ENCODE measurements at places on chromosomes 5 and 9.
A peak's percentile ranks its signal among the peaks of the same experiment; 100 is the strongest.

GRCh38 chr9:131721076-131721475 is 18.8 kb downstream of the RAPGEF1 start:
- no peak for DNase-seq

DNA sequence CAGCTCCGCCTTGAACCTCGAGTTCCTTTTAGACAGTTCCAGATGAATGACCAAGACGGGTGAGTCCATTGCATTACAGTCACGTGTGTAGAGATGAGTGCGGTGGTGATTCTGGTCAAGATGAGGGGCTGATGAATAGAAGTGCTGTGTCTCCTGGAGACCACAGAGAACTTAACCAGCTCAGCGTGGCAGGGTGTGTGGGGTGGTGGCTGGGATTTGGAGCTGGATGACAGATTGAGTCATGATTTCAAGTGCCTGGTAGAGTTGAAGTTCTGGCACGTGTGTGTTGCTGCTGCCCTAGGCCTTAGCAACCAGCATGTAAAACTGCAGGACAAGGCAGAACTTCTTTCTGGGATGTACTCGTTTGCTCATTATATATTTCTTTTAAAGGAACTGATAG is 53.3 kb downstream of the PRRC2B start:
- DNase-seq = no peak

DNA sequence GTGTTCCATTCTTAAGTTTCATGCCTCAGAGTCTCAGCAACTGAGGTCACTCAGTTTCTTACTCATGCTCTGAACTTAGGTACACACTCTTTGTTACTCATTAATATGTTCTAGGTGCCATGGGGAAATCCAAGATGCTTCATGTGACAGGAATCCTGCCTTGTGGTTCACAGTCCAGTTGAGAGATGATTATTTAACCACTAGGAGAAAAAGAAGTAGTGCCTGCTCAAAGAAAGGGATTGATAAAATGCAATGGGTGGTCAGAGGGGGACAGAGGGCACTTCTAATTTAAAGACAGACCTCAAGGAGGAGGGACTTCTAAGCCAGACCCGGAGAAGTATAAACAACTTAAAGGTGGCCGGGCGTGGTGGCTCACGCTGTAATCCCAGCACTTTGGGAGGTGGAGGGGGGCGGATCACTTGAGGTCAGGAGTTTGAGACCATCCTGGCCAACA is 69.0 kb downstream of the UGCG start:
- peak; percentile 51 for DNase-seq

GRCh38 chr5:117107859-117108258 is 533.2 kb upstream of the SEMA6A start:
- DNase-seq = no peak

- no peak for DNase-seq
Observed at GRCh38 chr5:73917433-73917832, 291.4 kb downstream of the ARHGEF28 start.

DNA sequence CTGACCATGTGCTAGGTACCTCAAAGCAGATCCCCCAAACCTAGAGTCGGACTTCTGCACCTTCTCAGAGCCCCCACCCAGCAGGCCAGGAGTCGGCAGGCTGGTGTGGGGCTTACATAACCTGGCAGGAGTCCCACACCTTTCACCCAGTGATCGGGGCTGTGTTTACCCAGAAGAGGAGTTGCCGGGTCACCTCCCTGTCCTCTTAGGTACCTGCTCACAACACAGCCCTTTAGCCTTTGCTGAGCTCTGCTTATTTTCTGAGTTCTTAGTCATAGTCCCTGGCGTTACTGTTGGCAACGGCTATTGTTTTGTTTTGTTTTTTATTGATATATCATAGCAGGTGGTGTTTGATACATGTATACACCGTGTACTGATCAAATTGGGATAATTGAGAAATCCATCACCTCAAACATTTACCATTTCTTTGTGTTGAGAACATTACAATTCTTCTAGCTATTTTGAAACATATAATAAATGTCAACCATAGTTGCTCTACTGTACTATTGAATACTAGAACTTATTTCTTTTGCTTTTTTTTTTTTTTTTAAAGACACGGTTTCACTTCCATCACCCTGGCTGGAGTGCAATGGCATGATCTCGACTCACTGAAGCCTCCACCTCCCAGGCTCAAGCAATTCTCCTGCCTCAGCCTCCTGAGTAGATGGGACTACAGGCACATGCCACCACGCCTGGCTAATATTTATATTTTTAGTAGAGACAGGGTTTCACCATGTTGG is 10.4 kb upstream of the EEIG1 start:
- no peak for DNase-seq

DNA sequence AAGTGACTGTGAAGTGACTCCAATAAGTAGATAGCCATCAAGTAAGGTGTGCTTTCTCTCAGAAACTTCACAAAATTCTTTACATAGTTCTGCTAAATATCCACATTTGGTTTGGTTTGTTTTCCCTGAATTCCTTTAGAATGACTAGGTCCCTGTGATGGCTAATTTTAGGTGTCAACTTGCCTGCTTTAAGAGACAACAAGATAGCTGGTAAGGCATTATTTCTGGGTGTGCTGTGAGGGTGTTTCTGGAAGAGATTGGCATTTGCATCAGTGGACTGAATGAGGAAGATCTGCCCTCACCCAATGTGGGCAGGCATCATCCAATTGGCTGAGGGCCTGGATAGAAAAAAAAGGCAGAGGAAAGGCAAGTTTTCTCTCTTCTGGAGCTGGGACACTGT is 8.3 kb upstream of the PTBP3 start:
- DNase-seq = no peak

- no peak for DNase-seq
Observed at GRCh38 chr9:138009803-138010690, 132.5 kb downstream of the CACNA1B start.

DNA sequence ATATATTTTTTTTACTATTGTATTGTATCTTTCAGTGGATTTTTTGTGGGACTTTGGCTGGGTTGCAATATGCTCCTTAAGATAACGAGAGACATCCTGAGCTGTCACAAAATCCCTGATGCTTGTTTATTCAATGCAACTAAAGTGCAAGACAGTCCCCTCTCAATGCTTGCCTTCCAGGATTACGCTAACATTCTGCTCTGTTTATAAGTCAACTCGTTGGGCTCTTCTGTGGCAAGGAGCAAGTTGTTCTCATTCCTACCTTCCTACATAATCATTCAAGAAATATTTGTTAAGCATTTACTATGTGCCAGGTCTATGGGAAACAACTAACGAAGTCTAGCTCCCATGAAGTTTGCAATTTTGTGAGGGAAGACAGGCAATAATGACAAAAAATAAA is 40.4 kb downstream of the JAKMIP2 start:
- no peak for DNase-seq

GRCh38 chr9:6941501-6941900 is 183.7 kb downstream of the KDM4C start:
- no peak for DNase-seq

DNA sequence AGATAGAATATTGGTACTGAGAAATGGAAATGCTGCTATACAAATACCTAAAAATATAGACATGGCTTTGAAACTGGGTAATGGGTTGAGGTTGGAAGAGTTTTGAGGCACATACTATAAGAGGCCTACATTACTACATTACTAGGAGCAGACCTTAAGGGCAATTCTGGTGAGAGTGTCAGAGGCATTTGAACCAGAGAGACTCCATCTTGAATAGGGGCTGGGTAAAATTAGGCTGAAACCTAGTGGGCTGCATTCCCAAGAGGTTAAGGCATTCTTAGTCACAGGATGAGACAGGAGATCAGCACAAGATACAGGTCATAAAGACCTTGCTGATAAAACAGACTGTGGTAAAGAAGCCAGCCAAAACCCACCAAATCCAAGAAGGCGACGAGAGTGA is 104.6 kb upstream of the ADRA1B start:
- no peak for DNase-seq

DNA sequence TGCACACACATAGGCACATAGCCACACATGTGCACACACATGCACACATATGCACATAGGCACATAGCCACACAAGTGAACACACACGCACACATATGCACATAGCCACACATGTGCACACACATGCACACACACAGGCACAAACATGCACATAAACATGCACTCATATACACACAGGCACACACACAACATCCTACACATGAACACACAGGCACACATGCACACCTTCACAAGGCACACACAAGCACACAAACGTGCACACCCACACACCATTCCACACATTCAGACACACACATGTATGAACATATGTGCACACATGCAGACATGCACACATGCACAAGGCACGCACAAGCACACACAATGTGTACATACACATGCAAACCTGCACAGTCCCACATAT is 484.7 kb downstream of the IRX1 start:
- no peak for DNase-seq

GRCh38 chr5:82719368-82719767 is 357.8 kb downstream of the TMEM167A start:
- DNase-seq = no peak

DNA sequence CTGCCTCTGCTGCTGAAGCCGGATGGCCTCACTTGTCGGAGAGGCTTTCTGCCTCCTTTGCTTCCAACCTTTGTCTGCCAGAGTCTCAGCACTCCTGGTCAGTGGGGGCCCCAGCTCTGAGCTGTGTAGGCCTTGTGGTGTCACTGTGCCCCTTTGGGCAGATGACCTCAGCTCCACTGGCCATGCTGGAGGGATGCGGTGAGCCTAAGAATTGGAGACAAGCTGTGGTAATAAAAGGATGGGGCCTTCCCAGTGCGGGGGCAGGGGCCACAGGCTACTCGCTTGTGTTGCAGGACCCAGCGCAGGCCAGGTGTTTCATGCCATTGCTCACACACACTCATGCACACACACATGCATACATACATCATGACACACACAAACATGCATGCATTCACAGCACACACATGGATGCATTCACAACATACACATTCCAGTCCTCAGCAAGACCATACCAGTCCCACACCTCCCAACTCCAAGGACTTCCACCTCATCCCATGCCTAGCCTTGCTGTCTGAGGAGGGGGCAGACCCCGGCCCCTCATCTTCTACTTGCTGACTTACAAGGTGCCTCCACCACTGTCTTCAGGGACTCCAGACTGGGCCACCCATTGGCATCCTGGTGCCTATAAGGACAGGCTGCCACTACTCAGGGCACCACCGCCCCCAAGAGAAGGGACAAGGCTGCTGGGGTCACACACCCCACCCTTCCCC is 237.7 kb downstream of the SYK start:
- no peak for DNase-seq

Measured in HTR-8/SVneo (cell line).